Vagina (tissue), 2 donors: ENCODE measurements at places on chromosomes 16 and 17.

DNA sequence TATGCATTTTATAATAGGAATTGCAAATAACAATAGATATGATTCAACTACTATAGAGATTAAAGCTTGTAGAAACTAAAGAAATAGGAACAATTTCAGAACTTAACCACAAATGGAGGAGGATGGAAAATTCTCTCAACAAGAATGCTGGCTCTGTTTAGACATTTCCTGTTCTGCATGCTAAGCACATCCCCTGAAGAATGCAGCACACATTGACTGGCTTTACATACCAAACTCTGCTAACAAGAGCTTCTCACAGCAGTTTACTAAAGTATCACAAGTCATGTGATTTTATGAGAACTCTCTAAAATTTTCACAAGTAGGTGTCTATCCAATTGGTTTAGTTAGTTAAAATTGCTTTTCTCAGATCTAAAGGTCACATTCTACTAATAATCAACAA, 85.2 kb downstream of the SPAG9 start:
- no peak for DNase-seq

GRCh38 chr17:49508866-49509587, 13.9 kb downstream of the NGFR start:
- DNase-seq = no peak

DNA sequence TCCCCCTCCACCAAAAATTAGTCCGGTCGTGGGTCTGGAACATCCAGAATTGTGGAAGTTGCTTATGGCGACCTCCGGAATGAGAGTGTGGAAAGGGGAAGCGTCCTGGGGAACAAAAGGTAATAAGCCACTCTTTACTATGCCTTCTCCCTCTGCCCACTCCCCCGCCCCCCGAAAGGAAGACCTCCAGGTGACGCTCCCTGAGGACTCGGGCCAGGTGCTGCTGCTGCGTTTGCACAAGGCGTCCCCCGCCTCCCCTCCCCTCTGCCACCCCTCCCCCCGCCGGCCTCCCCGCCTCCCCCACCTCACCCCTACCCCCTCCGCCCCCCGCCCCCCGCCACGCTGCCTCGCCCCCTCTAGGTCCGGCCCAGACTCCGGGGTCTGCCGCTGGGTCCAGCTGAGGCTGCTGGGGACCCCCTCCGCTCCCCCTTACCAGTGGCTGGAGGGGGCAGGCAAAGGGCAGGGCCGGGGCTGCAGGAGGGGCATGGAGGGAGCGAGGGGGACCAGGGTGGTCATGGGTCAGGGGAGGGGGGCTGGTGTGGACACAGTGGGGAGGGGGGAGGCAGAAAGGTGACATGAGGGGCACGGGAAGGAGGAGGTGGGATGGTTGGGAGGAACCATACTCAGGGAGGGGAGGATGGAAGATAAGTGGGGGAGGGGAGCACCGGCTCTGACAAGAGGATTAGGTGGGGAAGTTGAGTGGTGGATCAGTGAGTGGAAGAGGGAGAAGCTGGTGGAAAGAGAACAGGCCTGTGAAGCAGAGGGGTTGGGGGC, 23.6 kb downstream of the ALOX12B start:
- no peak for DNase-seq

DNA sequence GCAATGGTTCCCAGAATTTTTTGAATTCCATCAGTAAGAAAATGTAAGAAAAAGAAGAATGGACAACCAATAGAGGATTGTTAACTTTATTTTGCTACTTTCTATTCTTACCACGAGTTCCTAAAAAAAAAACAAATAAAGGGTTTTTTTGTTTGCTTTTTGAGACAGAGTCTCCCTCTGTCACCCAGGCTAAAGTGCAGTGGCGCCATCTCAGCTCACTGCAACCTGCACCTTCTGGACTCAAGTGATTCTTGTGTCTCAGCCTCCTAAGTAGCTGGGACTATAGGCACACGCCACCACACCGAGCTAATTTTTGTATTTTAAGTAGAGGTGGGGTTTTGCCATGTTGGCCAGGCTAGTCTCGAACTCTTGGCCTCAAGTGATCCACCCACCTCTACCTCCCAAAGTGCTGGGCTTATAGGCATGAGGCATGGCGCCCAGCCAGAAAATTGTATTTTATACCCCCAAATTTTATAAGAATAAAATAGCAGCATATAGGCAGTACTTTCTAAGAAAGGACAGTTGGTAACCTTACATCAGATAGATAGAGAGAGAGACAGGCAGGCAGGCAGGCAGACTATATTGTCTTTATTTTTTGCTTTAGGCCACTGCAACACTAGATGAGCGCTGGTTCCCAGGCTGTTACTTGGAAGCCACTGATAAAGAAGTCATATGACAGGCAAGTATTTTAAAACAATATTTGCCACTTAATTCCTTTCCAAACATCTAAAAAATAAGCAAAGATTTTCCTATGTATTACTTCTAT, 127.5 kb downstream of the VPS53 start:
- no peak for DNase-seq

GRCh38 chr16:3983081-3983520, 102.6 kb upstream of the CREBBP start:
- no peak for DNase-seq

- DNase-seq = no peak
These were observed 52.3 kb upstream of the LGALS9 start for GRCh38 chr17:27578718-27579085.

DNA sequence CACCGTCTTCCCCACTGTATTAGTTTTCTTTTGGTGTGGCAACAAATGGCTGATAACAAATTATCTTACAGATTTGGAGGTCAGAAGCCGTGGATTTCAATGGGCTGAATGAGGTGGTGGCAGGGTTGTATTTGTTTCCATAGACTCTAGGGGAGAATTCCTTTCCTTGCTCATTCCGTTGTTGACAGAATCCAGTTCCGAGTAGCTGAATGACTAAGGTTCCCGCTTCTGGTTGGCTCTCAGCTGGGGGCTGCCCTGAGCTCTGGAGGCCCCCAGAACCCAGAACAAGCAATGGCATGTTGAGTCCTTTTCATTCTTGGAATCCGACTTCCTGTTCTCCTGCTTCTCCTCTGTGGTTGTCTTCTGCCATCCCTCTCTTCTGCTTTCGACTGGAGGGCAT, 280.4 kb downstream of the SNX29 start:
- DNase-seq = no peak

DNA sequence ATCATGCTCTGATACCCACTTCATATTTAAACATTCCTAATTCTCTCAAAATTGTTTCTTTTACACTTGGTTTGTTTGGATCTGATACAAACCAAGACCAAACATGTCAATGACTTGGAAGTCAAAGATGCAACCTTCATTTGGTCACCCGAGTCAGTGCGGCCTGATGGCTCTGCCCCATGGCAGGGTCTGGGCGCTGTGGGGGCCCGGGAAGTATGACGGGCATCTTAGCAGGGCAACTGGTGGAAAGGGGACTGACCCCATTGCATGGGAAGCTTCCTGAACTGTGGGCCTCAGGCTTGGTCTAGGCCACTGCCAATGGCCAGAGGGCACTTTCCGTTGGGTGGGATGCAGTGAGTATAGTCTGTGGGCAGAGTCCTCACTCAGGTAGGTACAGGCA, 178.0 kb downstream of the KATNIP start:
- no peak for DNase-seq

DNA sequence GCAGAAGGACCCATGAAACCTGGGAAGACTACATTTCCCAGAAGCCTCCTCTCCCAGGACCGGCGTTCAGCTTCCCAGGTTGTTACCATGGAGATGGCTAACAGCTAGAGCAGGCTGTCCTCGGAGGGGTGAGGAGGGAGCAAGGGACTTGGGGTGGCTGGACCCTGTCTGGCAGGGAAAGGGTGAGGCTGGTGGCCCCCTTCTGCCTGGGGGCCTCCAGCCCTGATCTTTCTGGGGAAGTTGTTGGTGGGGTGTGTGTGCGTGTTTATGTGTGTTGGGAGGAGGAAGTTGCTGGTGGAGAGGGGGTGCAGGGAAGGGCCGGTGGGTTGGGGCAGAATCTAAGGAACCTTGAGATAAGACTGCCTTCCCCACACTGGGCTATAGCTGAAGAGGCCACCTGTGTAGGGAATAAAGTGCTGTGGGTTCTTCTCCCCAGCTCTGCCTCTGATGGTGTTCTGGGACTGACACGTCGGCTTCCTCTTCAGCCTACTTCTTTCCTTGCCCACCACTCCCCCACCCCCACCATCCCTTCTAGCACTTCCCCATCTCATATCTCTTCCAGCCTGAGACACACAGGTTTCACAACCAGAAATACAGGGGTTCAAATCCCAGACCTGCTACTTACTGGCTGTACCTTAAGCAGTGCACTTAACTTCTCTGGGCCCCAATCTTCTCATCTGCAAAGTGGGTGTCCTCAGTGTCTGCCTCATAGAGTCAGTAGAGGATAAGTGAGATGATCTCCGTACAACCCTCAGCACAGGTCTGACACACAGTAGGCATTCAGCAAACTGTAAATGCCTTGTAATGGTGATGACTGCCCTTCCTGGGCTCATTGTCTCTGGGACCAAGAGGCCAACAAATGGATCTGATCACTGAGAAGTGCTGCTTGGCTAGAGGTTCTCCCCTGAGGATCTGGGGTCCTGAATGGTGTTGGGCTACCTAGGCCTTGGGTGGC, at the start of gene DRC7:
Gene DRC7, plus strand, starts transcription at position 82 of the 955 bp plus-strand sequence. CDS start 3,144 bp downstream, outside the sequence.
- DNase-seq = no peak

- no peak for DNase-seq
These were observed 22.9 kb upstream of the C1QL1 start for GRCh38 chr17:44990994-44991393.

GRCh38 chr17:1109606-1110540, 69.9 kb downstream of the ABR start:
- no peak for DNase-seq

DNA sequence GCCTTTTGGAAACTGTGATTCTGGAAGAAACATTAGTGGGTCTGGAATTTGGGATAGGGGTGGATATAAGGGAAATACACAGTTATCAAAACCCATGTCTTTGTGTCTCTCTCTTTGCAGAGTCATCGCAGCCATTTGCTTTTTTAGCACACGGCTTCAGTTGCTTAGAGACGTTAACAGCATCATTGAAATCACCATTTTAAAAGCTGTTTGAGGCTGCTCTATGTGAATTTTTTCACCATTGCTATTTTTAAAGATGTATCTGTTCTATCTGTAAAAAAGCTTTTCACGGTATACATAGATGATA, 47.3 kb downstream of the OMG start:
- DNase-seq = no peak

DNA sequence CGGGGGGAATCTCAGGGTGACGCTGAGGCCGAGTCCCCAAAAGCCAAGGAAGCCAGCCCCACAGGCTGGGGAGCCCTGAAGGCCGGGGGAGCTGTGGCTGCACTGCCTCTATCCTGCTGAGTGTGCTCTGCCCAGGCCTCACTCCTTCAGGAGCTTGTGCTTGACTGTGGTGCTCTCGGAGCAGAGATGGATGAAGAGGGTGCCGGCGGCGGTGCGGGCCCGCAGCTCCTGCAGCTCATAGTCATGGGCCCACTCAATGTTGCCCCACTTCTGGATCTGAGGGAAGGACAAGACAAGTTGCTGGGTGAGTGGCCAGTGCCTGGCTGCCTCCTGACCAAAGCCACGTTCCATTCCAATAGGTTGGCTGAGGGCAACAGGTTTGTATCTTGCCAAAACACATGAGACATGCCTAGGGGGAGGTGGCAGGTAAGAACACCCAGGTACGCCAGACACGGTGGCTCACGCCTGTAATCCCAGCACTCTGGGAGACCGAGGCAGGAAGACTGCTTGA, 20.5 kb downstream of the ATPAF2 start:
- DNase-seq = no peak

GRCh38 chr16:56372013-56372634, 53.2 kb downstream of the AMFR start:
- no peak for DNase-seq

DNA sequence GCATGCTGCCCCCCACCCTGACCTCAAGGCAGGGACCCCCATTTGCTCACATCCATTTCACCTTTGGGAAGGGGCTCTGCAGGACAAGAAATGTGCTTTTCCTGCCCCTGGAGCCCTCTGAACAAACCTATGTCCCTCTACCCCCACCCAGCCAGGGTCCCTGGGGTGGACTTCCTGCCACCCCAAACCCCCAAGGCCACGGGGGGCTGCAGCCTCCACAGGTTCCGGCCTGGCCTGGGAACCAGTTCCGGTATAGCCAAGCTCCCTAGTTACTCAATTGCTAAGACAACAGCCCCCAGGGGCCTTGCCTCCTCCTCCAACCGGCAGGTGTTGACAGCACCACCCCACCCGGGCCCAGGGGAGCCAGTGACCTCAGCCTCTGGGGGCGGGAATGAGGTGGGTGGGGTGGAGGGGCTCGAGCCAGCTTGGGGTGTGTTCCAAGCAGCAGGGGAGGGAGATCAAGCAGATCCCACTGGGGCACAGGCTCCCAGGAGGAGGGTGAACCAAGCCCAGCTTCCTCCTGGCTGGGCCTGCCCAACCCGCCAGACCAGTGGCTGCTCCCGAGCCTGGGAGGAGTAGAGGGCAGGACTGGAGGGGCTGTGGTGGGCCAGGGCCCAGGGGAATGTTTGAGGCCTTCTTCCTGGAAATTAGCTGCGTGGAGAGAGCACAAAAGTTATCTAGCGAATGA, 6.6 kb downstream of the PNMT start:
- DNase-seq = no peak

DNA sequence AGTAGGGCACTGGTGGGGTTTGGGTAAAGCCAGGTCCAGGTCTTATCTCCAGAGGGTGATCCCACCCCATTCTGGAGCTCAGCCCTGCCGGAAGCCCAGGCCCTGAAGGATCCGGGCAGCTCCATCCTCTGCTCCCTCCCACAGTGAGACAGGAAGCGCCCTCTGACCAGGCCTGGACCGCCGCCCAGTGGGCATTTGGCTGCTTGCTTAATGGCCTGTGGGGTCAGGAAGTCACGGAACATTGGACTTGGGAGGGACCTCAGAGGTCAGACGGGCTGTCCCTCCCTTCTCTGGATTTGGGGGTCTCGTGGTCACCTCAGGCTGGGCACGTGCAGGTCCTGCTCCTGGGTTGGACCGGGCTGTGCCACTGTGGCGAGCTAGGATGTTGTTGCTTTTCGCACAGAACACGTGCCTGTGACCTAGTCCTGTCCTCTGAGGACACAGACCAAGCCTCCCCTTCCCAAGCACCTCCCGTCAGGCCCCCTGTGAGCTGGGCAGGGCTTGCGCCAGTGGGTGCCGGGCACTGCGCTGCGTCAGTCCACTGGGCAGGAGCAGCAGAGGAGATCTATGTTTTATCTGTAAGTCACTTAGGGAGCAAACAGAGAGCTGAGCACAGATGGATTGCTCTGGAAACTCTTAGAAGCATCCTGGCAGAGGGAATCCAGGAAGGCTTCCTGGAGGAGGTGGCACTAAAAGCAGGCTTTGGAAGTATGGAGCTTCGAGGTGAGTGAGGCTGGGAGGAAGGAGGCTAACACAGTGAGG, 49.4 kb upstream of the GSE1 start:
- no peak for DNase-seq

- no peak for DNase-seq
These were observed 24.9 kb downstream of the MLYCD start for GRCh38 chr16:83923581-83924365.

DNA sequence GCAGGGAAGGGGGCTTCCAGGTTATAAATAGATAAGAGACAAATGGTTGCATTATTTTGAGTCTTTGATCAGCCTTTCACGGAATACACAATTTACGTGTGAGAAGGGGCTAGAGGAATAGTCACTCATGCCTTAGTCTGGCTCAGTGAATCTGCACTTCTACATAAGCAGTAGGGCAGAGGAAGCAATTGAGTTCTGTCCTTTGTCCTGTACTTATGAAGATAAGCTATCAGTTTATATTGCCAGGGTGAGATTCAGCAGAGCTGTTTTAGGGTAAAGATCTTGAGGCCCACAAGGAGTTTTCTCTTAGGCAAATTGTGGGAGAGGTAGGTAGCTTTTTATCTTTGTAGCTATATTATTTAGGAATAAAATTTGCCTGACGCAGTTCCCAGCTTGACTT, 33.3 kb downstream of the TOM1L1 start:
- DNase-seq = no peak
